Endodermal cell (in vitro differentiated cells): ENCODE measurements at places on chromosomes 7 and 10. TPM values are rescaled to one million over a fixed set of nuclear protein-coding genes. Genes with fewer than 3 reads are reported as not detected.

DNA sequence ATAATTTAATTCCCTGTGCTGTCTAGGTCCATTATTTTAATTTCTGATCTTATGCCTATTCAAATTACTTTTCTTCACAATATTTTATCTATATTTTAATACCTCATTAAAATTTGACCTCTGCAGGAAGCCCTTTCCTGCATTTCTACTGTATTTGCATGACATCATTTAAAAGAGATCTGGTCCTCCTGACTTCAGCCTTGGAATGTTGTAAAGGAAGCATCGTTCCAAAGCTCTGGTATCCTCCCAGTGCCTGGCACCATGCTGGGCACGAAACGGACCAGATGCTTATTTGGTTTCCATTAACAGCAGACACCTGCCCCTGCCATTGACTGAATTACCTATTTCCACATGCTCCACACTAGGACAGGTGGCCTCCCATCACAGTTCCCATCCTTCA is 247.5 kb downstream of the KLF6 start:
- no peaks in the 10 kb centered on the region for H3K4me1 ChIP-seq
- DNase-seq: no peak
- H3K27ac ChIP-seq: no peak overlapping the region
- no peaks in the 10 kb centered on the region for H3K36me3 ChIP-seq
- H3K4me3 ChIP-seq: no peak overlapping the region

DNA sequence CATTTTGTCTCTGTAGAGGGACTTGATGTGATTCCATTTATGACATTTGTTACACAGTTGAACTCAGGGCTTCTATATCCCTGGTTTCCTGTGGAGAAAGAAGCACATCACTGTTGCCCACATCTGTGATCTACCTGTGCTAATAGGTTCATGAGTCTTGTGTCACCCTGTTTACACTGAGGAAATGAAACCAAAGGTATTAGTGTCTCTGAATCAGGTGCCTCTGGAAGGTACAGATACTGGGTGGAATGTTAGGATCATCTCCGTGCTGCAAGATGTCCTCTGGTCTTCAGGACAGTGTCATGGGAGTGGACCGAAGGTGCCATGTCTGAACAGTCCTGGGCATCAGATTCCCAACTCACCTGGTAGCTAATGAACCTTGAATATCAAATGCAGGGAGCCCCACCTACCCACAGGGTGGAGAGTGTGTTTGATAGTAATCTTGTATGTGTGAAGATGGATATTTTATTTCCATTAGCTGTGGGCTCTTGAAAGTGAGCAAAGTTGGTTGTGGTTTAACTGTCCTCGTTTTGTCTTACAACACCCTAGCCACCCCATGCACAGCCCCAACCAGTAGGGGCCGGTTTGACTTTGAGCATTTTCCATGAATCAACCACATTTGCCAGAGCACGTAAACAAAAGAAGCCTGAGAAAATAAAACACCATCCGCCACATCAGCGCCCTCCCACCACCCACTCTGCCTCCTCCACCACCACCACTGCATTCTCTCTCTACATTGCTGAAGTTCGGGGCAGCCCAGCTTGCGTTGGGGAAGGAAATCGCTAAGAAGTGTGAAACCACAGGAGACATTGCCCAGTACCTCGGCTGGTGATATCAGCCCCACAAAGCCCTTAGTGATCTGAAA is 40.7 kb downstream of the TARP start:
- H3K36me3 ChIP-seq: peaks cover 24% of the 10 kb centered on the region
- H3K27me3 ChIP-seq: no peaks in the 10 kb centered on the region
- no peak overlapping the region for H3K27ac ChIP-seq

GRCh38 chr10:58299580-58299979 is 30.6 kb downstream of the CISD1 start:
- no peaks in the 10 kb centered on the region for H3K27me3 ChIP-seq
- H3K4me3 ChIP-seq: no peak overlapping the region
- H3K4me1 ChIP-seq: no peaks in the 10 kb centered on the region
- H3K27ac ChIP-seq: no peak overlapping the region

- H3K4me3 ChIP-seq: no peak overlapping the region
- H3K36me3 ChIP-seq: no peaks in the 10 kb centered on the region
- H3K4me1 ChIP-seq: no peaks in the 10 kb centered on the region
These were observed 744.0 kb downstream of the PHTF2 start for GRCh38 chr7:78542541-78542940.

DNA sequence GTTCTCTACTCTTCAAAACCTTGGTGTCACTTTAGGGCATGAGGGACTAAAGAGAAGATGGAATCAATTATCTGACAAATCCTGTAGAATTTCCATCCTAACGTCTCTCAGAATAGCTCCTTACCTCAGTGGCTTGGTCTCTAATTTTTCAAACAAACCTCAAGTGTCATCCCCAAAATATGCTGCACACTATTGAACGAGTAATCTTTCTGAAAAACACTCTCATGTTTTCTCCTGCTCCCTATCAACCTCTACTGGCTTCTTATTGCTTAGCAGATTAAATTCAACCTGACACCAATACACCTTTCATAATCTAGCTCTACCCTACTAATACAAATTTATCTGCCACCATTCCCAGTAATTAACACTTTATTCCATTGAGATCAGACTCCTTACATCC is 8.5 kb downstream of the CNOT4 start:
- H3K36me3 ChIP-seq: no peaks in the 10 kb centered on the region
- no peaks in the 10 kb centered on the region for H3K27me3 ChIP-seq
- H3K4me1 ChIP-seq: no peaks in the 10 kb centered on the region
- DNase-seq: no peak
- H3K27ac ChIP-seq: no peak overlapping the region

- H3K4me3 ChIP-seq: no peak overlapping the region
- peaks cover 40% of the 10 kb centered on the region for H3K4me1 ChIP-seq
- H3K36me3 ChIP-seq: no peaks in the 10 kb centered on the region
- peak; percentile 86 for DNase-seq
These were observed 107.9 kb upstream of the PPIF start for GRCh38 chr10:79239275-79239779.

GRCh38 chr7:96471606-96472005 is 149.7 kb upstream of the SLC25A13 start:
- H3K36me3 ChIP-seq: no peaks in the 10 kb centered on the region
- no peaks in the 10 kb centered on the region for H3K4me1 ChIP-seq
- H3K27me3 ChIP-seq: no peaks in the 10 kb centered on the region
- H3K27ac ChIP-seq: no peak overlapping the region

- no peak overlapping the region for H3K27ac ChIP-seq
- H3K27me3 ChIP-seq: no peaks in the 10 kb centered on the region
- no peak for DNase-seq
- no peak overlapping the region for H3K4me3 ChIP-seq
These were observed 263.4 kb downstream of the KCNMA1 start for GRCh38 chr10:77374189-77374656.

- no peak for DNase-seq
- H3K4me1 ChIP-seq: no peaks in the 10 kb centered on the region
- H3K36me3 ChIP-seq: no peaks in the 10 kb centered on the region
- H3K27me3 ChIP-seq: no peaks in the 10 kb centered on the region
These were observed 162.6 kb upstream of the GDF10 start for GRCh38 chr10:47137311-47137851.

MYL10 gene
- total RNA-seq: not detected in 3 replicates

ASB10 gene
- total RNA-seq: not detected in 2 replicates

TMEM213 gene
- total RNA-seq: not detected in 3 replicates

TRPV5 gene
- total RNA-seq: 0.09 and 0.15 TPM in 2 replicates

ELAPOR2 gene
- total RNA-seq: 67.2 to 130 TPM (median 72.1 TPM) in 3 replicates

GIMAP4 gene
- not detected in 3 replicates for total RNA-seq

GNGT1 gene
- 0.11 and 0.22 TPM in 2 replicates for total RNA-seq

SLC29A4 gene
- total RNA-seq: 19.5 to 25.0 TPM (median 23.8 TPM) in 3 replicates

ATOH7 gene
- total RNA-seq: 0.35 and 0.36 TPM in 2 replicates

TMEM184A gene
- total RNA-seq: 4.5 and 5.1 TPM in 2 replicates
